ENCODE measurements at places on chromosomes 2 and 18.

DNA sequence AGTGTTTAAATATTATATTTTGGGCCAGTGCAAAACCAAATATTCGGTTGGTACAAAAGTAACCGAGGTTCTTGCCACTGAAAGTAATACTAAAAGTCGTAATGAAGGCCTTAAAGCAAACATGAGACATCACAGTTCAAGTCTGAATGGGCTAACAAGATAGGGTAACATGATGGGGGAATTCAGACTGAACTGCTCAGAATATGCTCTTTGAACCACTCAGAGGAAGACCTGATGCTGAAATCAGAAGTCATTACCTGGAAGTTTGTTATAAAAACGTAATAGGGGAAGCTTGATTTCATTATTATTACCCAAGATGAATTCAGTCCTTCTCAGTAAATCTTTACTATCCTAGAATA lies 26.6 kb downstream of the CDKL4 start:
- DNase-seq: no peak

DNA sequence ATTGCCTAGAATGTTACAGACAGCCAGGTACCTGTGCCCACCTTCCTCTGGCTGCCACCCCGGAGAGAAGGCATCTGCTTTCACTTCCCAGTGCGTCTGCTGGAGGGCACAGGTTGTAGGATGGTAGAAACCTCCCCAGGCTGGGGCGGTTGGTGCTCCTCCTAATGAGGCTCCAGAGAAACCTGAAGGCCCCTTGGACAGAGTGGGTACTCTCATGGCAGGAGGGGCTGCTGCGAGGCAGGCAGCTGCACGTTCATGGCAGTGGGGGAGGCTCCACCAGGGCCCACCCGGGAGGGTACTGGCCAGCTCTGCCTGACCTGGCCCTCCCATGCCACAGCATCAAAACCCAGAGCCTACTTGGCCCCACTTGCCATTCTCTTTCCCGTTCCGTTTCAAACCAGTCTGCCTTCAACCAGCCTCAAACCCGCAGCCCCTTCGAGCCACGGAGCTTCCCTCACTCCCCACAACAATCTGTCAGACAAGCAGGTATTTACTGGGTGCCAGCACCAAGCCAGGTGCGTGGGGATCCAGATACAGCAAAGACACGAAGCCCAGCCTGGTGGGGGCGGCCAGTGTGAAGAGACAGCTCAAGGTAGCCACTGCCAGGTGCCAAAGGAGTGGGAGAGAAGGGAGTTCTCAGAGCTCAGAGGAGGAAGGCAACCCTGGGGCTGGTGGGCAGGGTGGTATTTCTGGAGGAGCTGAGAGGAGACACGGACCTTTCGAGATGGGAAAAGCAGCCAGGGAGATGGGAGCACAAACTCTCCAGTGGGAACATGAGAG lies 229.6 kb downstream of the LOXHD1 start:
- no peak for DNase-seq

GRCh38 chr2:18356676-18357075 lies 203.8 kb downstream of the RDH14 start:
- DNase-seq: no peak

GRCh38 chr18:74213429-74213828 lies 65.1 kb downstream of the TIMM21 start:
- DNase-seq: no peak

- DNase-seq: no peak
Observed at GRCh38 chr18:78873926-78874500, 105.6 kb upstream of the SALL3 start.

GRCh38 chr2:59804732-59805131 lies 748.7 kb downstream of the BCL11A start:
- DNase-seq: no peak

- DNase-seq: no peak
Observed at GRCh38 chr2:46385786-46386577, 88.8 kb downstream of the EPAS1 start.

DNA sequence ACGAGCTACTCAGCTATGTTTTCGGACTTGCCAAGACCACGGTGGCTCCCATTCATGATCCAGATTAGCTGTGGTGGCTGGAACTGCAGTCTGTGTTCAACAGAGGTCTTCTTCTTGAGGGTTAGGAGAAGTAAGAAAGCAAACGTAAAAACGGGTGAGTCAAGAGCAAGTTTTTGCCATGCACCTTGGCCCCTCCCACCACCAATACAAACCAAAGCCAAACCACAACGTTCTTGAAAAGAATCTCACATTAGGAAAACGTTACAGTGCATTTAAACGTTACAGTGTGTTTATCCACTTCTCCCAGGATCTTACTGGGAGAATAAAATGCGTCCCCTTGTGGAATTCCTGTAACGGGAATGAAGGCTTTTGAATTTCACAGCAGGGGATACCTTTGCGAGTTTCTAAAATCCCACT lies 725 bp downstream of the FBXO48 start:
- DNase-seq: peak; percentile 71

DNA sequence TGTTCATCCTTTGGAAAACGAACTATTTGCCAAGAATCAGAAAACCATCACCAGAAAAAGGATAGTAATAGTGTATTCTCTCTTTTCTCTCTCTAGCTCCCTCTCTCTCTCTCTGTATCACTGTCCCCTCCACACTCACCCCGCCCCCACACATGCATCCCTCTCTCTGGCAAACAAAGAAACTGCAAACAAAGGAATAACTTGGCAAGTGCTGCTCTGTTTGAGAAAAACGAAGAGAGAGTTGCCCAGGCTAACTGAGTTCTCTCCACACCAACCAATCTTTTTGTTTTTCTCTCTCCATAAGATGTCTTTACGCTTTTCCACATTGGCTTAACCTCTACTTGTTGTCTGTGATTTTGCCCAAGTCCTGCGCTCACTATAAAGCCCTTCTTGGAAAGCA lies 316.2 kb downstream of the EPHA4 start:
- no peak for DNase-seq

DNA sequence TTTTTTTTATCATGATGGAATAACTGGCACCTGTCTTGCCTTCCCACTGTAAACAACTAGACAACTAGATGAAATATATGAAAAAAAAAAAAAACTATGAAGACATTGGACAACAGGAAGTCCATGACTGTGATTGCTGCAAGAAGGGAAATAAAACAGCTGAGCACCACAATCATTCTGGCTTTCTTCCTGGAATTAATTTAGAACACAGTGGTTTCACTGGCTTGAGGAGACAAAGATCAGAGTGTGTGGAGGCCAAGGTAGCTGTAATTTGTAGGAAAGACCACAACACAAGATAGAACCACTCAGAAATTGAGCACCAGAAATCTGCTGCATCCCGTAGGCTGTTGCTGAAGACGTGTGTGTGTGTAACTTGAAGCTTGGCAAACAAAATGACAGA lies 121.1 kb upstream of the PID1 start:
- no peak for DNase-seq

- no peak for DNase-seq
Observed at GRCh38 chr18:61782545-61782944, 110.3 kb downstream of the RNF152 start.

GRCh38 chr2:191265311-191266170 lies 20.3 kb downstream of the MYO1B start:
- DNase-seq: no peak

DNA sequence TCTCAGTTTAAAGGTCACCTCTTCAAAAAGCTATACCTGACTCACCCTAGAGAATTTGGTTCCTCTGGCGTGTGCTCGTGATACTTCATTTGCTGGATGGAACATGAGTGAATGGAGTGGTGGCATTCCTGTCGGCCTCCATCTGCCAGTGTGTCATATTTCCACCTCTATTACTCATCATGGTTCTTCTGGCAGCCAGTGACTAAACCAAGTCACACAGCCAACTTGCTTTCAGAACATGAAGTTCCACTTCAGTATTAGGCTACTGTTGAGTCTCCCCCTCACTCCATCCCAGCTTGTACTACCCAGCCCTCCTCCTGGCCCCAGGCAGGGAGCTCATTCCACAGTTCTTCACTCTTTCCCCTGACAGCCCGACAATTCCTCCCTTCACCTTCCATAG lies 169.8 kb downstream of the MREG start:
- no peak for DNase-seq

DNA sequence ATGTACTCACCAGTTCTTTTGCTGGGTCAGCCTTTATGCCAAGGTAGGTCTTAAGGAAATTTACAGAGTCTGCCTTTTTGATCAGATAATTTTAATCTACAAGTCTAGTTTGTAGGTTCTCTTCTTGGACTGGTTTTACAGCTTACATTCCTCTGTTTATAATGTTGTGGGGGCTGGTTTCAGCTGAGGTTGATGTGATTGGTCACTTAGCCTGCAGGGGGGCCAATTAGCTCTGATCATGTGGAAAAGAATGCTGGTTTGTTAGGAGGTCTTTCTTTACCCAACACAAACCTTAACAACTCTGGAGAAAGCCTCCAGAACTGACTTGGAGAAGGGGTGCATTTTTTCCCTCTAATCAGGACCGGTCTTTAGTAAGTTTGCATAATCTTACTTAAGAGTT lies at the start of gene KCNJ13:
TSS of gene KCNJ13 (minus strand) at position 131 of the 400 bp plus-strand sequence. CDS start 5,203 bp downstream, outside the sequence.
- no peak for DNase-seq

DNA sequence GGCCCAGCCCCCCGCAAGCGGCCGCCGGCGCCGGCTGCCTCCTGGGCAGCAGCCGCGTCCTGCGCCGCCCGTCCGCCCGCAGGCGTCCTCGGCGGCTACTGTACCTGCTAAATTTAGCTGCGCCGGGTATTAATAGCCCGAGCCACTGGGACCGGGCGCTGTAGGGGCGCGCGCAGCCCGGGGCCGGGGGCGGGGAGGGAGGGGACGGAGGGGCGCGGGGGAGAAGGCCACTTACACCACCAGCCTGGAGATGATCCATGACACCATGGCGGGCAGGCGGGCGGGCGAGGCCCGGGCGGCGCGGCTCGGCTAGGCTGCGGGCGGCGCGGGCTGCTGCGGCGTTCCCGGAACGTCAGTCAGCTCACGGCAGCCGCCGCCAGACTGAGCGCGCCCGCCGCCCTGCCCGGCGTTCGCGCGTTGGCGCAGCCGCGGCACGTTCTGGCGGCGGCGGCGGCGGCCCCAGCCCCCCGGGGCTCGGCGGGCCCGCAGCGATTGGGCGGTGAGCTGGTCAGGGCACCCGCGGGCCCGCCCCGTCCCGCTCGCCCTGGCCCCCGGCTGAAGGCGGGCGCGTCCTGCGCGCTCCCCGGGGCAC lies at the start of gene REEP1:
TSS of gene REEP1 (minus strand) at position 383 of the 592 bp plus-strand sequence. CDS start at position 267, 116 bp downstream.
- DNase-seq: peak; percentile 4

DNA sequence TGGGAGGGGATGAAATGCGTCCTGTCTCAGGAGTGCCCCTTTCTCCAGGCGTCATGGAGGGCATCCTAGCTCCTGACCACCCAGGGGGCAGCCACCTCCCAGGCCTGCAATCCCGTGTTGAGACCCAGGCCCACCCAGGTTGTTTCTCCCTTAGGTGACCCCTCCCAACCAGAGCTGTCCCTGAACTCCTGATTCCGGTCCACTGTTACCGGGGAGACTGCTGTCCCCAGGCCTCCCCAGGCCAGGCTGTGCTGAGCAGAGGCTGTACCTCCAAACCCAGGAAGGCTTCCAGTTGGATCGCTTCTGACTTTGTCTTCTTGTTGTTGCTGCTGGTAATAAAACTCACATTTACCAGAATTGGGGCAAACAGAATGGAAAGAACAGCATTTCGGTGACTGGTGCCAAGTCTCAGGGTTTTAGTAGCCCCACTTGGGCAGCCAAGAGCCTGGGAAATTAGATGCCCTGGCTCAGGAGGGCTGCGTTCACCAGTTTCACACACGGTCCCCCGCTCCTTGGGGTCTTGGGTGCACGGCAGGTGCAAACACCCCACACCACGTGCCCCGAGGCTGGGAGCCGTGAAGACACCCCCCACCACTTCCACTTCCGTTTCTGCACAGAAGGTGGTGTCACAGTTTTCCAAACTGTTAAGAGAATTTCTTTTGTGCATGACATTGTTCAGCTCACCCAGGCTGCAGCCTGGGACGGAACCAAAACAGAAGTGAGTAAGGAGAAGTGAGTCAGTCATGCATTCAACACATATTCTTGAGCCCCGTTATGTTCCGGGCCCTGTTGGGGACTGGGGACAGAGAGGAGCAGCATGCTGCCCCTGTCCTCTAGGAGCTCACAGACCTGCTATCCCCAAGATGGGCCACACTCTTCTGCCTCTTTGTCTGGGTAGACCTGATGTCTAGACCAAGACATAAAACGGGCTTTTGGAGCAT lies 29.4 kb downstream of the ITM2C start:
- DNase-seq: no peak

DNA sequence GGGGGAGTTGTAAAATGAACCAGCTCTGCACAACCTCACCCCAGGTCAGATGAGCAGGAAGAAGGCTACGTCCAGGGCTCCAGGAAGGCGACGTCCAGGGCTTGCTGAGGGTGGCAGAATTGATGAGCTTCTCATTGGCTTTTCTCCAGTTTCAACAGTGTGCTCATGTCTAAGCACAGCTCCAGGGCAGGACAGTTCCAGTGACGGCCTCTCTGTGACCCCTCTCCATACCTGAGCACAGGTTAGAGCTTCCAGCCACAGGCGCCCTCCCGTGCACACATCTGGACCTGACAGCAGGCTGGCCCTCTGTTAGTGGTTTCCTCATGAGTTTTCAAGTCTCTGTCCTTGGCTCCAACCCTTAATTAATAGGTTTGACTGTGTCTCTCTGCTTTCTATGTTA lies 327.6 kb downstream of the ZNF516 start:
- no peak for DNase-seq

DNA sequence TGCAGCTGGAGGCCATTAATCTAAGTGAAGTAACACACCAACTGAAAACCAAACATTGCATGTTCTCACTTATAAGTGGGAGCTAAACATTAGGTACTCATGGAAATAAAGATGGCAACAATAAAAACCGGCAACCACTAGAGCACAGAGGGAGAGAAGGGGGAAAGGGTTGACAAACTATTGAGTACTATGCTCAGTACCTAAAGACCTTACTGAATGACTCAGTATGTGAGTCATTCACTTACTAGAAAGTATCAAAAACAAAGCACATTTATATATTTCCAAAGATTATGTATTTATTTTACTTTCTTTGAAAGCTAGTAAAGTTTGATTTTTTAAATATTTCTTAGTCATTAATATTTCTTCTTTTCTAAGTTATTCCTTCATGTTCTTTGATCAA lies 48.9 kb downstream of the ZNF385B start:
- DNase-seq: no peak

DNA sequence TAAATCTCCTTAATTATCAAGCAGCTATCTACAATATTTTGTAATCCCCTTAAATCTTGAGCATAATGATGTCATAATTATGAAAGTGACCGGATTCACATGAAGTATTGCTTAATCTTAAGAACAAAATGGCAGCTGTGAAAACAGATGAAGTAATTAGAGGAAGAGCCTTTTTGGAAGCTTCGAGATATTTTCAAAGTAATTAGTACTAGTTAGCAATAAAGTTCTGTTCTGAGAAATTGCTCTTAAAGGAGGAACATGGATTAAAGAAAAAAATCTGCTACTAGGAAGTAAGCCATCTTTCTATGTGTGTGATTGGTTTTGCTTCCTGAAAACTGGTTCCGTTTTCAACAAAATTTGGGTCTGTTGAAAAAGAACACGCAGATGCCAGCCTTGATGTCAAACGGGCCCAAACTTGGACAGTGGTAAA lies 18.3 kb downstream of the CLUL1 start:
- no peak for DNase-seq

GRCh38 chr2:71166812-71167211 lies 36.4 kb downstream of the MPHOSPH10 start:
- no peak for DNase-seq

GRCh38 chr2:28391564-28392296 lies 928 bp upstream of the FOSL2 start:
- peak; percentile 71 for DNase-seq

Measured in activated naive CD4-positive, alpha-beta T cell treated with Interleukin-2 at 50 U/mL for 16 hours (primary cell).